Heart left ventricle (tissue), 16 donors: ENCODE measurements at places on chromosomes 5 and 9. TPM values are rescaled to one million over a fixed set of nuclear protein-coding genes. Genes with fewer than 3 reads are reported as not detected.
A peak's percentile ranks its signal among the peaks of the same experiment; 100 is the strongest.

DNA sequence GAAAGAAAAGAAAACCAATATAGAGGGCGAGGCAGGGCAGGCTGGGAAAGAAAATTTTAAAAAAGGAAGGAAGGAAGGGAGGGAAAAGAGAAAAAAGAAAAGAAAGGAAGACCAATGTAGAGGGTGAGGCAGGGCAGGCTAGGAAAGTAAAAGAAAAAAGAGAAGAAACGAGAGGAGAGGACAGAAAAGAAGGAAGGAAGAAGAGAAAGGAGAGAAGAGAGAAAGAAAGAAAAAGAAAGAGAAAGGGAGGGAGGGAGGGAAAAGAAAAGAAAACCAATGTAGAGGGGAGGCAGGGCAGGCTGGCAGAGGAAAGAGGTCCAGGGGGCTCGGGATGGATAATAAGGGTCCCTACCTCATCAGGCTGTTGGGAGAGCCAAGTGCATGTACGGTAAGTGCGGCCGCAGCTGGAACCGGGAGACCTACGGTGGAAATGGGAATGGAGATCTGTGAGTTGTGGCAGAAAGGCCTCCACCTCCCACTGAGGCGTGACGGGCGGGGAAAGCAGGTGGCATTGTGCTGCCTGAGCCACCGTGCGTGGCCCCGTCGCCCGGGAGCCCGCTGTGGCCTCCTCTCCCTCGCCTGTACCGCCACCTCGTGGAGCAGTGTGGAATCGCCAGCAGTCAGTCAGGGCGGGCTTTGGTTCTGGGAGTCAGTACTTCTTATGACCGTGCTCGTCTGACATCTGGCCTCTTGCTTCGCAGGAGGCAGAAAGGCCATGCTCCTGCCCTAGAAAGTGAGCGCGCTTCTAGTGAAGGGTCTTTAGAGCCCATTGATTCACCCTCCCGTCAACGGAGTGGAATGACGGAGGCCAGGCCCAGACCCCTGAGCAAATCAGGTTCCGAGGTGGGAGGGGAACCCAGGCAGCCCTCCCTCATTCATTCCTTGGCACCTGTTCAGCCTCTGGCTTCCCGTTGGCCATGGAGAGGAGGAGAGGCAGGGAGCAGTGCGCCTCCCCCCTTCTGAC, 10.4 kb upstream of the NHP2 start:
- peak; percentile 92 for DNase-seq

DNA sequence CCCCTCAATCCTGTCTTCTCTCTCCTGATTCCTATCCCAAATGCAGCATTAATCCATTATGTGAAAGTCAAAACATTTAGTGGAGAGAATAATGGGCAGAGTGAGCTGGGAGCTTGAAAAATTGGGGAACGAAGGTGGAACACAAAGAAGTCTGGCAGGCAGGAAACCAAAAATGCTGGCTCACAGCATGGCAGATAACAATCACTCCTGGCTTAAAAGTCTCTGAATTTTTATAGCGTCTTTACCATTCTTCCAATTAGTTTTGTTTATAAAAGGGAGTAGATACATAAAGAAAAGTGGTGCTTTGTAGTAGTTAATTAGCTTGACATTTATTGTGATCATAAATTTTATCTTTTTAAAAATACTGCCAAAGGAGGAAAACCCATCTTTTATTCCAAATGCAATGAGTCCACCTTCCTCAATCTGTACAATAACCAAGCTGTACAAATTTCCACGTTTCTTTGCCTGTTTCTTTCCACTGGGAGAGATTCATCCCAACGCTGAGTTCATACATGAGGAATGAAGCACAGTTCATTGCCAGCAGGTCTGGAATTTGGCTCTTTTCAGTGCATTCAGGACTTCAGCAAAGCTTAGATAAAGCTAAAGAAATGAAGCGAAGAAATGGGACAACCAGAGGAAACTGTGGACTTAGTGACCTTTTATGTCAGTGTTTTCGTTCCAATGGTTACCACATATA, 174.7 kb downstream of the HMHB1 start:
- DNase-seq: no peak

ABCA1 gene
- 12.0 TPM for total RNA-seq

DNA sequence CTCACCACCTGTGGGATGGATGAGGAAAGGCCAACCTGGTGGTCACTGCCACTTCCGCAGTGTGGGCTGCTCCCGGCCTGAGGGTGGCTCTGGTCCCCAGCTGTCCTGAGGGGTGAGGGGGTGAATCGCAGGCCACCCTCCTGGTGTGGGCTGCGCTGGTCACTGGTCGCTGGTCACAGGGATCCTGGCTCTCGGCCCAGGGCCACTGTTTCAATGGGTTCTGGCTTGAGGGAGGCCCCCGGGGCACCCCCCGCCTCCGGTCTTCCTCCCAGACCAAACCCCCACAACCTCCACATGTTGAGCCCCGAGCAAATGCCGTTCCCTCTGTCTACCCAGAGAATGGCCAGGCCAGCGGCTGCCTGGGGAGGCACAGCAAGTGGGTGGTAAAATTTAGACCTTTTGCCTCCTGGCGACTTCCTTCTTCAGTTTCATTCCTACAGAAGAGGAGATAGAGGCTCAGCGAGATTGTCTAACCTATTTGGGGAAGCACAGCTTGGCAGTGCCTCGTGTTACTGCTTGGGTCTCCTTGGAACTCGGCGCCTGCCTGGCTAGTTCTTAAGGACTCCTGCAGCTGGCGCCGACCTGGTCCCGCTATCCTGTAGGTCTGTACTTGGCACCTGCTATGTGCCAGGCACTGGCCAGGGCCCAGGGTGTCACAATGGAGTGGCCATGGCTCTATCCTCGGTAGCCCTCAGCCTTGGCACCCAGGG, 48.2 kb downstream of the RXRA start:
- DNase-seq: no peak

DNA sequence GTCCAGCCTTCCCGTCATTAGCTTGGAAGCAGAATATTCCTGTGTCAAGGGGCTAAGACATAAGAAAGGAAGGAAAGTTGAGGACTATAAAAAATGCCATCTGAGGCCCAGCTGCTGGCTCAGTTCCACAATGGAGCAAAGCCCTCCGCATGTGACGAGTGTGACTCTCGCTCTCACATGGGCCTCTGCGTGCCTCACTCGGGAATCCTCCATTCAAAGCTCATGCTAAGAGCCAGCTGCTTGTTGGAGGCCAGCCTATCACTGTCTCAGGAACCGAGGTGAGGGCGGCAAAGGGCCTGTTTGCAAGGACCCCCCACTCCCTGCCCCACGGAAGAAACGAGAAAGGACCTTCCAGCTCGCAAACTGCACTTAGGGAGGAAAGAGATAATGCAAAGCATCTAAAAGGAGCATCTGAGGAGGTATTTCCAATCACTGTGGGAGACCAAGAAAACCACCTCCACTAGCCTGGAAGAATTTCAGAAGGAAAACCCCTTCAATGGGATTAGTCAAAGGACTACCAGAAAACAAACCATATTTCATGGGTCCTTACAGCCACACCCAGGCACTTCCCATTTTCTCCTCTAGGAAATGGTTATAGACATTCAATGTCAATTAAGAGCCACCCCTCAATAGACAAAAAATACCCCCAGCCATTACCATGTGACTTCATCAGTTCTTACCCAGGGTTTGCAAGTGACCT, 95.3 kb downstream of the PRRT1B start:
- DNase-seq: peak; percentile 45

BTNL8 gene
- not detected for total RNA-seq

GRCh38 chr5:158634714-158635113, 465.0 kb downstream of the EBF1 start:
- no peak for DNase-seq

TSLP gene
- total RNA-seq: 3.6 TPM

DNA sequence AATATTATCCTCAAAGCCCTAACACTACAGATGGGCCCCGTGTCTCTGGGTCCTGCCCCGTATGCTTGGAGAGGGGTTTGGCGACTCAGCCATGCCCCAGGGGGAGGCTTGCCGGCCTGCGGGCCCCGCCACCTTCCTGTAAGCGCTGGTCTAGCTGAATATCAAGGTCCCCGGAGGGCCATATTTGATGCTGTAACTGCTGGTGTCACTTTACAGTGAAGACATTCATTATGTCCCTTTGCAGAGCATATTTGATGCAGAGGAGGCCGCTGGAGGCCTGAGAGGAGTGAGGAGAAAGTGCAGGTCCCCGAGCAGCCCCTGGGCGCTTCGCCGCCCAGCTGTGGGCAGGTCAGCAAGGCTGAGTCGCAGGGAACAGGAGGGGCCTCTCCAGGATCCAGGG, 16.8 kb downstream of the IRX4 start:
- DNase-seq: no peak

TAF11L10 gene
- total RNA-seq: not detected

DIRAS2 gene
- total RNA-seq: 0.09 TPM

DNA sequence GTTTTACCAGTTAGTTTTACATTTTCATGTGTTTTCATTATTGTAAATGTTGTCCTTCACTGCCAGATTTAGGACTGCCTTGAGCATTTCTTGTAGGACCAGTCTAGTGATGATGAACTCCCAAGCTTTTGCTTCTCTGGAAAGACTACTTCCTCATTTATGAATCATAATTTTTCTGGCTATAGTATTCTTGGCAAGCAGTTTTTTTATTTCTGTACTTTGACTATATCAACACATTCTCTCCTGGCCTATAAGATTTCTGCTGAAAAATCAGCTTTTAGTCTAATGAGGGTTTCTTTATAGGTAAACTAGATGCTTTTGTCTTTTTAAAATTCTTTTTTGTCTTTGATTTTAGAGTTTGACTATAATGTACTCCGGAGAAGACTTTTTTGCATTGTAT, 256.8 kb upstream of the GRAMD2B start:
- DNase-seq: no peak

ALDOB gene
- total RNA-seq: 0.36 TPM

- no peak for DNase-seq
These were observed 1.1 kb upstream of the DOCK2 start for GRCh38 chr5:169635936-169636335.

DNA sequence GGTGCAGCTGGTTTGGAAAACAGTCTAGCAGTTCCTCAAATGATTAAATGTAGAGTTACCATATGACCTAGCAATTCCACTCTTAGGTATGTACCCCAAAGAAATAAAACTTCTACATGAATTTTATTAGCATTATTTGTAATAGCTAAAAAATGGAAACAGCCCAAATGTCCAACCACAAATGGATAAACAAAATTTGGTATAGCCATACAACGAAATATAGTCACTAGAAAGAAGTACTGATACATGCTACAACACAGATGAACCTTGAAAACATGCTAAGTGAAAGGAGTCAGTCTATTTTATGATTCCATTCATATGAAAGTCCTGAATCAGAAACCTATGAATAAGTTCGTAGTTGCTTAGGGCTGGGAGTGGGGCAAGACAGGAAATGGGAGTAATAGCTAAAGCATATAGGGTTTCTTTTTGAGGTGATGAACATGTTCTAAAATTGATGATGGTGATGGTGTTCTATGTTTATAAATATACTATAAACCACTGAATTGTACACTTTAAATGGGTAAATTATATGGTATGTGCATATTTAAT, 6.3 kb downstream of the GDF9 start:
- no peak for DNase-seq

DNA sequence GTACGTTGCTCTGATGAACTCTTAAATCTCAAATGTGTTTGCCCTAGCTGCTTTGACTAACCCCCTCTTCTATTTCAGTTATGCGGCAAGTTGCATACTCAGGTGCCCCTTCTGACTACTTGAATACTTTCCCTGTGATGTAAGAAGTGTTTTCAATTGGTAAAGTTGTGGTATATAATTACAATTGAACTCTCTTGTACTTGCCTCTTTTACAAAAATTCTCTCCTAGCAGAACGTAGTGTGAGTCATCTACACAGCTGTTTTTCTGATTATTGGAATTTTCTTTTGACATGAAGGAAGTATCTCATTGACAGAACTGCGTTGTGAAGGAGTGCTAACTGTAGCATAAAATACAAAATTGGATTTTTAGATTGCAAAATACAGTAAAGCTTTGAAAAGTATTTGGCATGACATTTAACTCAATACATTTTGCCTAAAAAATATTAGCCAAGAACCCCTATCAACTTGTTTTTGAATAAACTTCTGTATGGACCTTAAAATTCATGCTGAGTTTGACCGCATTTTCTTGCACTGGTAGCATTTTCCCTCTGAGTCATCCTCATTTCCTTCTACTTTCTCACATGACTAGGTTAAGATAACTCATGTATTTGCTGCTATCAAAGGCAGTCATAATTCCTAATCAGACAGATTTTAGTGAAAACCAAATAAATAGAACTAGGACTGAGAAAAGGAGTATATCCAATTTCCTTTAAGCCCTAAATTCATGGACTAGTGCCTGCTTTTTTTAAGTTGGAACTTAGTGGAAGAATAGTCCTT, 6.3 kb downstream of the CRHBP start:
- DNase-seq: no peak

INSL6 gene
- not detected for total RNA-seq

GRCh38 chr5:127216898-127217675, 73.5 kb upstream of the MEGF10 start:
- DNase-seq: no peak

DNA sequence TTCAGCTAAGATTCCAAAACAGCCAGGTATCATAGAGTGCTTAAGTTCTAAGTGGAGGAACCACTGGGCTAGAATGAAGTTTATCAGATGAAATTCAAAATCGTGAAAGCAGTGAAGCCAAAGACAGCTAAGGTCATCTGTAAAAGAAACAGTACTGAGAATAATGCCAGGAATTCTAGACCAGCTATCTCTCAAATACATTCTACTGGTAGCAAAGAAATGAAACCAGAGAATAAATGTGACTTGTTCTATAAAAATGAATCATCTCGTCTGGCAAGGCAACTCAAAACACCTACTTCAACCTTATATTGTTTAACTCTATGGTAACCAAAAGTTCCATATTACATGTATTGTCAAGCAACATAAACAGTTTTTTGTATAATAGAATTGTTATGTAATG, 51.3 kb upstream of the RGMB start:
- DNase-seq: no peak

DNA sequence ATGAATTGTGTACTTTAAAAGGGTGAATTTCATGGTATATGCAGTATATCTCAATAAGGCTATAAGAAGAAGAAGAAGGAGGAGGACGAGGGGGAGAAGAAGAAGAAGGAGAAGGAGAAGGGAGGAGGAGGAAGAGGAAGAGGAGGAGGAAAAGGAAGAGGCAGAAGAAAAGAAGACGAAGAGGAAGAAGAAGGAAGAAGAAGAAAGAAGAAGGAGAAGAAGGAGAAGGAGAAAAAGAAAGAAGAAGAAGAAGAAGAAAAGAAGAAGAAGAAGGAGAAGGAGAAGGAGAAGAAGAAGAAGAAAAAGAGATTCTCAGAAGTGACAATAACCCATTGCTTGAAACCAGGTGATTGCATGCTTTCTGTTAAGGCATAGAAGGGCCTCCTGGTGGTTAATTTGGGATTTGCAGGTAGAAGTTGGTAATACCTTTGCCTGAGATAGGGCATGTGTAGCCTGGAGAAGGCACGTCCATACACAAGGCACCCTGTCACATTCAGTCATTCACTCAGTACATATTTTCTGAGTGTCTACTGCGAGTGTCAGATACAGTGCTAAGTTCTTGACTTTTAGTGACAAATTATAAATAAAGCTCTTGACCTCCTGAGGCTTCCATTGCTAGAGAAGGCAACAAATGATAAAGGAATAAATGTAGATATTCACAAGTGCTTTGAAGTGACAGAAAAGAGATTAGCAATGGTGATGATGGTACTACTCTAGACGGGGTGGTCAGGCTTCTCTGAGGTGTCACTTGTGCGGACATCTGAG, 231.3 kb downstream of the NPR3 start:
- no peak for DNase-seq

GFI1B gene
- total RNA-seq: 0.39 TPM
